CD4-positive, alpha-beta T cell treated with Interleukin-2 at 100 ng/mL for 4 hours (primary cell): ENCODE measurements at places on chromosomes 11 and 22.
A peak's percentile ranks its signal among the peaks of the same experiment; 100 is the strongest.

DNA sequence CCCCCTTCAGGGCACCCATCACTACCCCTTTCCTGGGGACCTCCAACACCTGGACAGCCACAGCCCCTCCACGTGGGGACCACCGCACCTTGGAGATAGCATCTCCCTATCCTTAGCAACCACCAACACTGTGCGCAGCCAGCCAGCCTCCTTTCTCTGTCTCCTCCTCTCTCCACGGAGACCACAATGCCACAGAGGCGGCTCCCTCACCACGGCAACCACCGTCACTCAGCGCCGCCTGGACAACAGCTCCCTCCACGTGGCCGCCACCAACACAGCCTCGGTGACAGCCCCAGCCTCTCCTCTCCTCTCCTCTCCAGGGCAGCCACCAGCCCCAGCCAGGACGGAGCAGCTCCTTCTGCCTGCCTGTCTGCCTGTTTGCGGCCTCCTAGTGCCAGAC is 10.5 kb downstream of the ELFN2 start:
- DNase-seq, result peak; percentile 15

GRCh38 chr22:42937164-42937843 is 77.6 kb downstream of the PACSIN2 start:
- peak; percentile 39 for DNase-seq

GRCh38 chr22:32743046-32743445 is 58.5 kb upstream of the TIMP3 start:
- no peak for DNase-seq

GRCh38 chr22:33687464-33687863 is 232.8 kb downstream of the LARGE1 start:
- no peak for DNase-seq

- peak; percentile 37 for DNase-seq
Measured at GRCh38 chr11:47917599-47918369, 62.6 kb upstream of the PTPRJ start.

DNA sequence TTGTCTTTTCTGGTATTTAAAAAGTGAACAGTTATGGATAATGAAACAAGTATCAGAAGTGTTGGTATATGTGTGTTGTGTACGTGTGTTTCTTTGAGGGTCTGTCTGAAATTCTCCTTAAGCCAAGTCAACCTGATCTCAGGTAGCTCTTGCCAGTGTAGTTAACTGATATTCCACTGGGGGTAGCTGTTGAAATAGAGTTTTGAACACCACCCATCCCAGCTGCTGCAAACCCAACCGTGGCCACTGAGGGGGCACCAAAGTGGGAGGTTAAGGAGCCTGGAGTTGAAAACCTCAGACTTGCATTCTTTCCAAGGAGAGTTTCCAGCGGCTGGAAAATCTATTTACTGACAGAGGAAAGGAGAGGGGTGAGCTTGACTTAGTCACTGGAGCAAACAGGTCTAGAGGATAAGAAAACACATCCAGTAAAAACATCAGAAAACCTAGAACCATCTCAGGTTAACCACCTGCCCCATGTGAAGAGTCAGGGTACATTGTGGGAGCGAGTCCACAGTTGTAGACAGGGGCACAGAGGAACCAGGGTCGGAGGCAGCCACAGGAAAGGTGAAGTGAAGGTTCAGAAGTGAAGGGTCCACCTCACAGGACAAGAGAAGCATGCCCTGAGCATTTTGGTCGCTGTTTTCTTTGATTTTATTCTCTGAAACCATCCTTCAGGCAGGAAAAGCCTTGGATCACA is 8.8 kb upstream of the CUL5 start:
- peak; percentile 27 for DNase-seq

DNA sequence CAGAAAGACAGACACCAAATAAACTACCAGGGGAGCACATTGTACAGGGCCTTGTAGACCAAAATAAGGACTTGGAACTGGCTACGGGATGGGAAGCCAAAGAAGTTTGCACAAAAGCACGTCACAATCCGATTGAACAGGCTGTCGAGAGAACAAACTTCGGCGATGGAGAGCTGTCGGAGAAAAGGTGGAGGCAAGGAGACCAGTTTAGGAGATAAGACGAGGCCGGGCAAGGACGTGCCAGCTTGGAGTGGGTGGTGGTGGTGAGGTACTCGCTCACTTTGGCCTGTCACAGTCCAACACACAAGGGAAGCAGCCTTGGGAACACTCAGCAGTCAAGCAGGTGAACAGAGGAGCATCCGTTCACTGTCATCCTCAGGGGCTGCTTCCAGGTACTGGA is 19.0 kb downstream of the APOL5 start:
- no peak for DNase-seq

- no peak for DNase-seq
Measured at GRCh38 chr22:38441620-38442287, 13.2 kb downstream of the KCNJ4 start.

DNA sequence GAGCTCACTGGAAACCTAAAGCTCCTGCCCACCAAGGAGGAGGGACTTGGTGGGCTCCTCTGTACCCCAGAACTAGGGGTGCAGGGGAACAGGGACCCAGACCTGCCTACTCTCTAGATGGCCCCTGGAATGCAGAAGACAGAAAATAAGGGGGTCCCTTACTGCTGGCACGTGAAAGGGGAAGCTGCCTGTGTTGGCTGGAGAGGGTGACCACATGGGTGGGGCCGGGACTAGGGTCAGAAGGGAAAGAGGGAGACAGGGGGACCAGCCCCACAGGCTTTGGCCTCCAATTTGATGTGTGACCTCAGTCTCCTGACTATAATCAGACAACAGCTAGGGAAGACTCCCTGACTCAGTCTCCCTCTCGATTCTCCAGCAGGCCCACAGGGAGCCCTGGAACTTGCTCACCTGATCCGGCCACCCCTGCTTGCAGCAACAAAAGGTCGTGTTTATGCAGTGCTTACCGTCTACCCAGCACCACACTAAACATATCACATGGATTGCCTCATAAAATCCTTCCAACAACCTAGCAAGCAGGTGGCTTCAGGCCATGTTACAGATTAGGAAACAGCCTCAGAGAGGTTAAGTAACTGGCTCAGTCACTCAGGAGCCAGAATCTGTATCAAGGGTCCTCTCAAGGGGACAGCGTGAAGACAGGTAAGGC is 10.2 kb downstream of the ARAP1 start:
- DNase-seq, result no peak

- peak; percentile 46 for DNase-seq
Measured at GRCh38 chr11:57641011-57641807, 8.5 kb downstream of the YPEL4 start.

DNA sequence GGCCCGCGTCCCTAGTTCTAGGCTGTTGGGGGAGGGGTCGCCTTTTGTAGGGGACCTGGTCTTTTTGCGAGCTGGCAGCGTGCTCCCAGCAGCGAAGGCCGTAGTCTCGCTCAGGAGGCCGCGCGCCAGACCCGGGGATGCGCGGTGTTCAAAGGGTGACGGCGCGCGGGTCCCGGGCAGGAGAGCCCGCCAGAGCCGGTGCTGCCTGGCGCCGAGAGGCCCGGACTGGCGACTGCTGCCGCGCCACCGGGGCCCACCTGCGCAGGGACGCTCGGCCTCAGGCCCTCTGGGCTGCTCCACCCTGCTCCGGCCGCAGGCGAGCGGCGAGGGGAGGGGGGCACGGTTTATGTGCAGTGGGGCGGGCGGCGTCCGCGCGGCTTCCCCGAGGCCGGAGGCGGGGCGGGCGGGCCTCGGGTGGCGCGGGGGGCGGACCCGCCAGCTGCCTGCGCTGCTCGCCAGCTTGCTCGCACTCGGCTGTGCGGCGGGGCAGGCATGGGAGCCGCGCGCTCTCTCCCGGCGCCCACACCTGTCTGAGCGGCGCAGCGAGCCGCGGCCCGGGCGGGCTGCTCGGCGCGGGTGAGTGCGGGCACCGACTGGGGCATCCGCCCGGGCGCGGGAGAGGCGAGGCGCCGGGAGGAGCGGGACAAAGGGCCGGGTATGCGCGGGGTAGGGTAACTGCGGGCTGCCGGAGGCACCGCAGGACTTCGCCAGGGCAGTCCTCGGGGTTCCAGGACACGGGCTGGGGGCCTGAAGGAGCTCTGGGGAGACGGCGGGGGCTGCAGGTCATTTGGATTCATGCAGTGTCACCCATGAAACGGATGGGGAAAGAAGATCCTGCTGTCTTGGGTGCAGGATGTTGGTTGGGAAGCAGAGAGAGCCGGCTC is at the start of gene PRSS23:
TSS of gene PRSS23 (plus strand) at position 467 of the 884 bp plus-strand sequence. CDS start 7,102 bp downstream, outside the sequence.
- DNase-seq, result no peak

DNA sequence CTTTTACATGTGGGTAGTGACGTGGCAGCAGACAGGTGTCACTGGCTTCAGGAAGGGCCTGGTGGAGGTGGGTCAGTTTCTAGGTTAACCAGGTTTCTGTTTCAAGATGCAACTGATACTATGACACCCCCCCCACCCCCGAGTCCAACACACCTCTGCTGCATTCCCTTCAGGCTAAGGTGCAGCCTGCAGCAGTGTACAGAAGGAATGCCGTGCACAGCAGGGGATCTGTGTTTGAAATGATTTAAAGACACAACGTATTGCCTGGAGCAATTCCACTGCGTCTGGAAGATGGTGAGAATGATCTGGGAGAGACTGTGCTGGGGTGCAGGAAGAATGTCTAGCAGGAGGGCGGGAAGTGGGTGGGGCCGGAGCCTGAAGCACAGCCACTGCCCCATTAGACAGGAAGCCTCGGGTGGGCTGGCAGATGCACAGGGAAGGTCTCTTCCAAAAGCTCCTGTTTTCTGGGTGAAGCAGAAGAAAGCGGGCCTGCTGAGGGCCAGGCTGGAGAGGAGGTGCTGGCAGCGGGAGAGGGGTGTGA is 11.9 kb upstream of the TESMIN start:
- no peak for DNase-seq

DNA sequence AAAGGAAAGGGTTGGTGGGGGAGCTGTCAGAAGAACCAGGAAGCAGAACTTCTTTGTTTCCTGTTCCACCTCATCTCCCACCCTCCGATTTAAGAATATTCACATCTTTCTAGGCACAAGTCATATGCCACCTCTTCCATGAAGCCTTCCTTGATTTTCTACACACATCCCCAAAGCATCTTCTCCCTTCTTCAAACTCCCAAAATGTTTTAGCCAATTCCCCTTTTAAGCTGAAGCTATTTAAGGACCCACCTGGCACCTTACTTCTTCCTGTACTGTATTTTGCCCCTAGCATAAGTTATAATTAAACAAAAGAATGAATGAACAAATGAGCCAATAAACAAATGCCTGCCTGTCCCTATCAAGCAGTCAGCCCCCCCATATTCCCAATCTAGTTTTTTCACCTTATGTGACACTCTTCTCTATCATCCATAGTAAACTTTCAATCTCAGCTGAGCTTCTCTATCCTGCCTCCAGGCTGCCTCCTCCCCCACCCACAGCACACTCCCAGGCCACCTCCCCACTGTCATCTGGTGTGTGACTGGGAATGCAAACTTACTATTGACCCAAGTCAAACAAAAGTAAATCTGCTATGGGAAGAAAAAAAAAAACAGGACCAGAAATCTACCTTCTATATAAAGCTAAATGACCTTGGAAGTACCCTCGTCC is 3.9 kb downstream of the TNKS1BP1 start:
- DNase-seq, result no peak

GRCh38 chr11:94550513-94550912 is 6.8 kb downstream of the FUT4 start:
- DNase-seq, result no peak

- DNase-seq, result no peak
Measured at GRCh38 chr11:26070714-26071380, 261.1 kb upstream of the ANO3 start.

- no peak for DNase-seq
Measured at GRCh38 chr22:28053896-28054818, 135.1 kb upstream of the PITPNB start.

GRCh38 chr11:61688365-61689163 is 8.4 kb downstream of the DAGLA start:
- no peak for DNase-seq

- no peak for DNase-seq
Measured at GRCh38 chr11:62688491-62688890, 839 bp downstream of the LRRN4CL start.

GRCh38 chr11:67027943-67028542 is 5.1 kb downstream of the SYT12 start:
- DNase-seq, result no peak

DNA sequence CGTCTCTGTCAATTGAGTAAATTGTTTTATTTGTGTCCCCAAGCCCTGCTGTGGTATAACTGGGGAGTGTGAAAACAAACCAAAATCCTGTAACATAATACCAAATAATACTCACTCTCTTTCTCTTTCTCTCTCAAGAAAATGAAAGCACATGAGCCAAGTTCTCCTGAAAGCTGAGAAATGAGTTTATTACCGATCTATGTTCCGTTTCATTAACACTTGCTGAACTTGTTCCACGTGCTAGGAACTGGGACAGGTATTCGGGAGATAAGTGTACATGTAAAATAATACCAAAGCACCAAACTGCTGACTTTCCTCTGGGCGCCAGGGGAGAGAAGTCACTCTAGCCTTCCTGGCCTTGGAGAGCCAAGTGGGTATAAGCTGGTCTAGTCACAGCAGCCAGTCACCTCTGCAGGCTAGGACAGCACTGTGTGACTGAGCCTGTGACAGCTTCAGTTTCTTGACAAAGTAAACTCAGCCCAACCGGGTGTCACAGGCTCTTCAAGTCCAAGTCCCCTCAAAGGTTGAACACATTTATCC is 23.1 kb downstream of the CD6 start:
- peak; percentile 26 for DNase-seq

GRCh38 chr22:39777716-39778454 is 115.7 kb downstream of the ENTHD1 start:
- DNase-seq, result no peak

DNA sequence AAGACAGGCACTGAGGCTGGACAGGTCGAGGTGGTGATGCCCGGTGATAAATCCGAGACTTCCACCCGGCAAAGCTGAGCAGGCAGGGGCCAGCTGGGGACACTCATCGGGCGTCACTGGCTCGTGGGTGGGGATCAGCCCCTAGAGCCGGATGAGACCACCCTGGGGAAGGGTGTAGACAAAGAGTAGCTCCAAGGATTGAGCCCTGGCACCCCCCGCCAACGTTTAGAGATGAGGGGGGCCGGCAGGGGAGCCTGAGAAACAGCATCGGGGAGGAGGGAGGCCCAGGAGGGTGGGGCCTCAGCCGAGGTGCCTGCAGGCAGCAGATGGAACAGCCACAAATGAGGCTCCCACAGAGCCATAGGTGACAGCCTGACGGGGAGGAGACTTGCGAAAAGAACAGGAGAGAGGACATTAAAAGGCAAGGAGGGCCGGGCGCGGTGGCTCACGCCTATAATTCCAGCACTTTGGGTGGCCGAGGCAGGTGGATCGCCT is 27.4 kb upstream of the CBX7 start:
- no peak for DNase-seq

DNA sequence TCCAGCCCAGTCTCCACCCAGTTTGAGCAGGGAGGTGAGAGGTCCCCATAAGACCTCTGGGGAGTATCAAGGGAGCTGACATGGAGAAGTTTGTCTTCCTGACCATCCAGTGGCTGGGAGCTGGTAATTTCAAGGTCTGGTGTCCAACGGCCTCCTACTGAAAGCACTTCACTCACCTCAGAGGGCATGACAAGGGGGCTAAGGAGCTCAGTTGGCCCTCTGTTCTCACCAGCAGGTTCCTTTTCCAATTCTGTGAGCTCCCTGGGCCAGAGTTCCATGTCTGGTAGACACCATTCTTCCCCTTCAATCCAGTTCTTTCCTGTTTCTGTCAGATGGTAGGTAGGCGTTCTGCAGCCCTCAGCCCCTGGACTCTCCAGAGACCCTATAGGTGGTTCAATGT is 3.1 kb downstream of the SELENOH start:
- DNase-seq, result no peak
